NCI-H69 (cell line): ENCODE measurements at places on chromosomes 5 and 9.

DNA sequence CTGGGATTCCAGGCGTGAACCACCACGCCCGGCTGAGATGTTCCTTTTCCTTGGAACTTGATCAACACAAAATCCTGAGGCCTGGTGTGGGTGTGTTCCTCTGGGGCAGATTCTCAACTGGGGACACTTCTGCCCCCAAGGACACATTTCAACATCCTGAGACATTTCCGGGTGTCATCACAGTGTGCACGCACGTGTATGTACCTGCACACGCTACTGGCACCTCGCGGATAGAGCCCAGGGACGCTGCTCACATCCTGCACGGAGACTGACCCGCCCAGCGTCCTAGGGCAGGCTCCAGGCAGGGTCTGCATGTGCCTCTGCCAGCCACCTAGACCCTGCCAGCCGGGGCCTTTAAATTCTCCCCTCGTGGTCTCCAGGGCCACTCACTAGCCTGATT is 8.0 kb downstream of the SAPCD2 start:
- DNase-seq = no peak

GRCh38 chr9:89770531-89771174 is 165.8 kb downstream of the GADD45G start:
- peak; percentile 93 for DNase-seq

- peak; percentile 92 for DNase-seq
Observed at GRCh38 chr5:126600631-126601511, at the start of gene PHAX. Gene PHAX, plus strand, starts transcription at chr5:126600947. Its CDS starts 16 bp downstream, at chr5:126600963.

DNA sequence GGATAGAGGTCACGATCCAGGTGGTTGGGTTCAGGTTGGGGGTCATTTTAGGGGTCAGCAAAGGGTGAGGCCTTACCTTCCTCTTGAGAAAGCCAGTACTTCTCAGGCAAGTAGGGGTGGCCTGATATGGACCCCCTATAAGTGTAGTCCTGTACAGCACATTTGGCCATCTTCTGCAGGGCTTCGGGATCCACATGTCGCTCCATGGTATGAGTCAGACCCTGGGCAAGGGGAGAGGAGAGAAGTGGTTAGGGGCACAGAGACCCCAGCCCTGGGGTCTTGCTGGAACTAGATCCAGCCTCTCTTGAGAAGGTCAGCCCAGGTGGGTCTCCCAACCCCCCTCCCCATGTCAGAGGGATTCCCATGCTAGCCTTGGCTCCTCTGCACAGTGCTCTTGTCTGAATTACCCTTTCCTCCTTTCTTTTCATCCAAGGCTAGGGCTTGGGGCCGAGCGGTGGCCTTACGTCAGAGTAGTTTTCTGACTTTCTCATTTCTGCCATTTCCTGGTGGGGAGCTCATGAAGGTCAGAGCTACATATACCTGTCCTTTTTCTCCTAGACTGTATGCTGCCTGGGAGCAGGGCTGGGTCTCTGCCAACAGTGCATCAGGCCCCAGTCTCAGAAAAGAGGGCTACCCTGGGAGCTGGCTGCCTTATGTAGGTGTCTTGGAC is 9.0 kb upstream of the MYORG start:
- no peak for DNase-seq

GRCh38 chr5:4339949-4340348 is 744.3 kb downstream of the IRX1 start:
- DNase-seq = no peak

DNA sequence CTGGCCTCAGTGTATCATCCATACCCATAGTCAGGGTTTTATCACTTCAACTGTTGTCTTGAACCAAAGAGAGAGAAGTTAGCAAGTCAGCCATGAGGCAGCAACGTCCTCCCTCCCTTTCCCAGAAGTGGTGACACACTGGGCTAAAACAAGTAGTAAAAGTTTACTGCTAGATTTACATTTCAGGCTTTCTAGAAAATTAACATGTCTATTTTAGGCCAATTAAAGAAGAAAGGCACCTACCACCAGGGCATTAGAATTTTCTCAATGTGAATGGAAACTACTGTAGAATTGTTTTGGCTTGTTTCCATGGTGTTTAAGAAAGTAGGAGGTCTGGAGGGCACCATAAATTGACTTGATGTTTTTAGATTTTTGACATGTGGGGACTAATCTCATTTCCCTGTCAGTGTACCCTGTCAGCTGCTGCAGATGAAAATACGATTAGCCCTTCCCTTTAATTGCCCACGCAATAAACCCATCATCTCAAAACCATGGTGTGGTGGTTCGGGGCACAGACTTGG is 121.8 kb upstream of the ELL2 start:
- peak; percentile 90 for DNase-seq

DNA sequence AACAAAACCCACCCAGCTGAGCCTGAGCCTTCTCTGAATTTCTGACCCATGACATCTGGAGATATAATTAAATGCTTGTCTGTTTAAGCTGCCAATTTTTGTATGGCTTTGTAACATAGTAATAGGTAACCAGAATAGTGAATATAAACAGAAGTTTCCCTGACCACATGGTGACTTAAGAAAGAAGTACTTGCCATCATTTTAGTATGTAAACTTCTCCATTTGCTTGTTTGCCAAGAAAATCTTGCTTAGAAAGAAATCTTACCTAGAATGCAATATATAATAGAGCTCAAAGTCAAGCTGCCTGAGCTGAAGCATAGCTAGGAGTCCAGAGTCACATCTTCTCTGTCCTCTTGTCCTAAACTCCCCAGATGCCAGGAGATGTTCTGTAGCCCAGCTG is 117.0 kb downstream of the PCSK1 start:
- peak; percentile 68 for DNase-seq
